Naive B cell (primary cell): ENCODE measurements at places on chromosomes 11 and 22. TPM values are rescaled to one million over a fixed set of nuclear protein-coding genes. Genes with fewer than 3 reads are reported as not detected.

The VSIG10L2 gene
- not detected for polyA plus RNA-seq

The POTEH gene
- 0.21 TPM for polyA plus RNA-seq

The C11orf87 gene
- polyA plus RNA-seq, result not detected

The APOL3 gene
- 15.5 TPM for polyA plus RNA-seq

The OTOG gene
- polyA plus RNA-seq, result not detected

The SSTR3 gene
- polyA plus RNA-seq, result 0.41 TPM

The MICALL1 gene
- polyA plus RNA-seq, result 4.7 TPM

The TSPAN18 gene
- polyA plus RNA-seq, result 1.1 TPM

The MS4A5 gene
- polyA plus RNA-seq, result not detected

The TNNT3 gene
- polyA plus RNA-seq, result 0.92 TPM

DNA sequence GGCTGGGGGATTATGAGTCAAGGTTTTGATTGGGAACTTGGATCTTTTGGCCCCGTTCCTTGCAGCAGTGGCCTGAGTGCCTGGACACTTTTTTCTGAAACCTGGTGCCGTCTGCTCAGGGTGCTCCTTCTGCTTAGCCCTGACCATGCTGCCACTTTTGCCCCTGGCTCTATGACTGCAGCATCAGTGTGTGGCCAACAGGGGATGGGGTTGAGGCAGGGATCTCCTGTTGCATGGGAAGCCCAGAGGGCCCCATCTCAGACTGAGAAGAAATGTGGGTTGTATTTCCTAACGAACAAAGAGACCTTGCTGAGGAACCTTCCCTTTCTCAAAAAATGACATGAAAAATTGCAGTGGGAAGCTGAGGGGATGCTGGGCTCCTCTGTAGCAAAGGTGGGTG, 18.7 kb downstream of the POU2F3 start:
- DNase-seq, result no peak

GRCh38 chr11:27380771-27381170, 17.8 kb upstream of the CCDC34 start:
- DNase-seq, result no peak

- DNase-seq, result peak; percentile 36
Measured at GRCh38 chr11:18310800-18311340, 11.1 kb downstream of the HPS5 start.

- DNase-seq, result no peak
Measured at GRCh38 chr11:34206407-34207300, 101.2 kb downstream of the NAT10 start.

DNA sequence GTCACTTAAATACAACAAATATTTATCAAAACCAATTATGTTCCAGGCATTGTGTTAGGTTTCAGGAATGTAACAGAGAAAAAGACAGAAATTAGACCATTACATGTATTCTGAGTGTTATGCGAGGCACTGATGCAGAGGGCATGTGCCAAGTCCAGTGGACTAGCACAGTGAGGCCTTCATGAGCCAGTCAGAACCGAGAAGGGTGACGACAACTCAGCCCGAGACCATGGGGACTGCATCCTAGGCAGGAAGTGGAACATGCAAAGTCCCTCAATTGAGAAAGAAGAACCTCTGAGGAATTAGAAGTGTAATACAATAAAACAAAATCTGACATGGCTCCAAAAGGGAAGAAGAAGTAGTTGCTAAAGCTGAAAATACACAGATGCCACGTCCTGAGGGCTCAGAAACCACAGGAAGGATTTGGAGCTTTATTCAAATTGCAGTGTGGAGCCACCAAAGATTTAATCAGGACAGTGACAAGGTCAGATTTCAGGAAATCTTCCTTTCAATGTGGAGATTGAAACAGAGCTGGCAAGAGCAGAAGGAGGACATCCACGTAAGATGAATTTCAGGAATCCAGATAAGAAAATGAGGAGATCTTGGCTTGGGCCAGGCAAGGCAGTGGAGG, 529.6 kb downstream of the NTM start:
- no peak for DNase-seq

GRCh38 chr11:115765803-115766239, 261.6 kb upstream of the CADM1 start:
- no peak for DNase-seq

- DNase-seq, result peak; percentile 23
Measured at GRCh38 chr22:38467904-38468442, at the start of gene KDELR3. Gene KDELR3, plus strand, starts transcription at chr22:38468096. Its CDS starts 138 bp downstream, at chr22:38468234.

GRCh38 chr22:42281706-42282251, 11.3 kb upstream of the TCF20 start:
- DNase-seq, result no peak

DNA sequence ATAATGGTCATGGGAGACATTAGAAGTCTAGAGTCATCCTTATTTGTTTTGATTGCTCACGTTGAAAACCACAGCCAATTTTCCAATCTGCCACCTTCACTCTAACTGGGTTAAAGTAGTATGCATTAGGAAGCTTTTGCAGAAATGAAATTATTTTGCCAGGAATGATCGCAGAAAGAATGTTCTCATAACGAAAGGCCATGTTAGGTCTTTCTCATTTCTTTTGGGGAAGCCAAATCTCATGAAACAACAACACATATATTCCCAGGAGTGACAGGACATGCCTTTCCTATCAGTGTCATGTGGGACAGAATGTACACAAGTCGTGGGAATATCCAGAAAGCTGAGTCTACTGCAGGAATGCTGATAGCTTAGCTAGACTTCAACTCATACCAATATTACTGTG, 386.3 kb downstream of the AASDHPPT start:
- no peak for DNase-seq

- DNase-seq, result no peak
Measured at GRCh38 chr11:113308601-113309000, 5.8 kb upstream of the TTC12 start.

- no peak for DNase-seq
Measured at GRCh38 chr11:65474864-65475263, 24.0 kb upstream of the MALAT1 start.

- no peak for DNase-seq
Measured at GRCh38 chr11:126129727-126130671, 67.3 kb upstream of the CDON start.

DNA sequence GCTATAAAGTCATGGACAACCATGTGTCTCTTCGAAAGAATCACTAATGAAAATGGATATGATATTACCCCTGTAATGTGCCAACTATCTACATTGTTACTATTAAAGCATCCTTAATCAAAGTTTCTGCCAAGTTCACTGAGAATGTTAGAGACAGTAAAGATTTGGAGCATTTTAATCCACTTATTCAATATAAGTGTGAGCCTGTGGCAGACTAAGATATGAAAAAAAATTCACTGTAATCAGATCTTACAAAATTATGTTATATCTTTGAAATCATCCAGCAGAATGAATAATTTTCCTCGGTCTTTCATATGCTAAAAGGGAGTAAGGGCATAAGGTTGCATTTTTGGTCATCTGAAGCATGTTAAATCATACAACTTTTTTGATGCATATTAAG, 49.9 kb downstream of the MAML2 start:
- no peak for DNase-seq

DNA sequence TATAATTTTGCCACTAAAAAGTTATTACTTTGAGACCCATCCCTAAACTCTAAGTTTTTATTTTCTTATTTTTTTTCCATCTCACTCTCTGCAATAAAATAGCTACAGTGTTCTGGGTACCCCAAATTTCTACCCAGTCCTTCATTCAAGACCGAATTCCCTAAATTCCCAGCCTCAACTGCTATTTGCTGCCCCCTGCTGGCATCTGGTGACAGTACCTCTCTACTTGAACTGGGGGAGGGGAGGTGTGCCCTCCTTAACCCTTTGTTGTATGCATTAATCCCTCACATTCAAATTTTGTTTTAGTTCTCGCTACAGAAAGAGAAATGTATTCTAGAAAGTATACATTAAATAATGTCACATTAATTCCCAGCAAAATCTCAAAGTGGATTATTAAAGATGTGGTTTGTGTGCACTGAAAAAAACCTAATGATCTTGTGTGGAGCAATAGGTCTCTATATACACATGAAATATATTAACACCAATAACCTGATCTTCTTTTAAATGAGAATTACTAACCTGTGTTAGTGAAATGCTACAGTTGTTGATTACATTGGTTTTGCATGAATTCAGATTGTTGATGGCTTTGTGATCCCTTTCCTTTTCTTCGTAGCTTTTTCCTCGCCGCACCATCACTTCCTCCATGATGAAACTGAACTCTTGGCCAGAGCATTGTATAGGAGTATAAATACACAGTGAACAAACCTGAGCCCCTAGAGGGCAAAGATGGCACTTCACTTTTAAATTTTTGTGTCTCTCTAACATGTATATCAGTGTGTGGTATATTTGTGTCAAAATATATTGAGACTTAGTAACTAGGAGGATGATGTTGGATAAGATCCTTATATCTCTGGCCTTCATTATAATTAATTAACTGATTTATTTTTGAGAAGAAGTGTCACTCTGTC, 590.0 kb downstream of the METTL15 start:
- no peak for DNase-seq

- DNase-seq, result no peak
Measured at GRCh38 chr11:86940122-86940777, 14.9 kb downstream of the FZD4 start.

- no peak for DNase-seq
Measured at GRCh38 chr11:9525116-9525515, 48.4 kb upstream of the WEE1 start.

- DNase-seq, result no peak
Measured at GRCh38 chr11:69157156-69157821, 1.6 kb downstream of the SMIM38 start.

DNA sequence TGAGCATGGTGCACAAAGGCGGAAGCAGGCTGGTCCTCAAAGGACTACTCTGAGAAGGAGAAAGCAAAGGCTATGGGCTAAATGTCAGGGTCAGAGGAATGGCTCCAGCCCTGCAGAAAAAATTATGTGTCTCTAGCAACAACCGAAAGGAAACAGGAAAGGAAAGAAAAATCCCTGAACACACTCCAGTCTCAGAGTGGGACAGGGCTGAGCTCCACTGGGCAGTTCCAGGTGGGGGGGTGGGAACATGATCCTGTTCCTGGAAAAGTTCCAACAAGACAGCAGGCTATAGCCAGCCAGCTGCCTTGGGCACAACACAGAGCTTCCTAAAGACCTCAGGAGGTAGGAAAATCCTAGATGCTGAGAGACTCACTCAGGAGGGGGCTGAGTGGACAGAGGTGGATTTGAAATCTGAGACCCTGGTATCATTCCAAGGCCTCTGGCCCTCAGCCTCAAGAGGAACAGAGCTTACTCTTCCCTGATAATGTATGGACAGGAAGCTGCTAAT, 1088.2 kb downstream of the TBC1D22A start:
- DNase-seq, result no peak

GRCh38 chr11:124917115-124917637, 1.9 kb upstream of the HEPN1 start:
- no peak for DNase-seq

DNA sequence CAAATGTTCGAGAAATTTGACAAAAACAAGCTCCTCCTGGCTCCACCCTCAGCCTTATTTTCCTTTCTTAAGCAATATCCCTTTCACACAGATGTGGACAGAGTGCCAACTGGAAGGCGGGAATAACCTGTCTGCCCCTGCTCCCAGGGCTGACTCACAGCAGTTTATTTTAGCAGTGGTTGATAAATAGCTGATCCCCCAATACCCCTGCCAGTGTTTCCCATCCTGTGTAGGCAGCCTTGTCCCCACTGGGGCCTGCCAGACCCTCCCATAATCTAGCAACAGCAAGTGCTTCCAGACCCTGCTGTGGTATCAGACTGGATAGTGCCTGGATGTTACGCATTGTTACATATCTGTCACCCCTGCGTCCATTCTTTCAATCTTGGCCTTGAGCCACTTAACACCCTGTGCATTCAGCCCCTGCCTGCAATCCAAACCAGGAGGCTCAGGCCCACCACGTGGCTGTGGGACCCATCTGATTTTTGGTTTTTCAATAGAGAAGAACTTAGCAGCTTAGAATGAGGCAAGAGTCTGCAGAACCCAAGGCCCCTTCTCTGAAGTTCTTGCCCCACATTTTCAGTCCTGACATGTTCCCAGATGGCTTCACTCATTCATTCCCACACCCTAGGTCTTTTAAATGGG, 53.7 kb downstream of the PARVA start:
- DNase-seq, result no peak

DNA sequence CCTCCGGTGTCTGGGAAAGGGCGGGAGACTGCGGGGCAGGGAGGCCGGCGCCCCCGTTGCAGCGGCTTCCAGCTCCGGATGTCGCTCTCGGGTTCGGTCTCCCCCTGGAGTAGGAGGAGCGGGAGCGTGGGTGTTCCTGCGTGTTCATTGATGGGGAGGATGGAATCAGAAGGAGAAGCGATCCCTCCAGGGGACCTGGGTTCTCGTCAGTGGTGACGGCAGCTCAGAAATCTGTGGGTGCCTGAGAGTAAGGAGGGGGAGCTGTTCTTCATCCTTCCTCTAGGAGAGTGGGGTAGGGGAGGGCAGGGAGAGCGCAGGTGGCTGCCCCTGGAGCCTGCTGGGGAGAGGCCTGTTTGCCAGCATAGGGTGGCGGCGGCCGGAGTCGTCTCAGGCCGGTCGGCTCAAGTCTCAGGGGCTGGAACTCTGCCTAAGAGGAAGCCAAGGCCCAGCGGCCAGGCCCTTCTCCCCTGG, 1.1 kb downstream of the UBASH3B start:
- DNase-seq, result peak; percentile 52

DNA sequence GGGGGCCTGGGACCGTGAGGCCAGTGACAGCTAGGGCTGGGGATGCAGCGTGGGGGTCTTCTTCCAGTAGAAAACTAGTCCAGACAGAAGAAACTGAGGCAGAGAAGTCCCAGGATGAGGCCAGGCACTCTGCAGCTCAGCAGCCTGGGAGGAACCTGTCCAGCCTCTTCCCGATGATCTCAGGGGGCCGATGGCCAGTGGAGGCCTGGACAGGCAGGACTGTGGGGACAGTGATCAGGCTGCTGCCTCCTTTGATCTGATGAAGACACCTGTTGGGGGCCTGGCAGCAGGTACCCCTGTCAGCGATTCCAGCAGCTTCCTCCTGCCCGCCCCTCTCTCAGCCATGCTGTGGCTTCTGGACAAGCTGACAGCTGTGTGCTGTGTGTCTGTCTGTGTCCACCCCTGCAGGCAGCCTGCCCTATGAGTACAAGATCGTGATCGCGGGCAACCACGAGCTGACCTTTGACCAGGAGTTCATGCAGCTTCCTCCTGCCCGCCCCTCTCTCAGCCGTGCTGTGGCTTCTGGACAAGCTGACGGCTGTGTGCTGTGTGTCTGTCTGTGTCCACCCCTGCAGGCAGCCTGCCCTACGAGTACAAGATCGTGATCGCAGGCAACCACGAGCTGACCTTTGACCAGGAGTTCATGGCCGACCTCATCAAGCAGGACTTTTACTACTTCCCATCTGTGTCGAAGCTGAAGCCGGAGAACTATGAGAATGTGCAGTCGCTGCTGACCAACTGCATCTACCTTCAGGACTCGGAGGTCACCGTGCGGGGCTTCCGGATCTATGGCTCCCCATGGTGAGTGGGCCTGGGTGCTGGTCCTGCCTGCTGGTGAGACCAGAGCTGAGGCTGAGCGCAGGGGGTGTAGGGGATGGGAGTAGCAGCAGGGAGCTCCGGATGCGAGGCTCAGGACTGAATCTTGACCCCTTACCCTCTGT, 62.6 kb downstream of the MPPED1 start:
- no peak for DNase-seq

GRCh38 chr11:124600621-124601320, 10.5 kb upstream of the PANX3 start:
- no peak for DNase-seq
